ENCODE measurements at places on chromosomes 7 and 10.

GRCh38 chr10:27355918-27356573 is 115.4 kb upstream of the ACBD5 start:
- peak; percentile 10 for DNase-seq

DNA sequence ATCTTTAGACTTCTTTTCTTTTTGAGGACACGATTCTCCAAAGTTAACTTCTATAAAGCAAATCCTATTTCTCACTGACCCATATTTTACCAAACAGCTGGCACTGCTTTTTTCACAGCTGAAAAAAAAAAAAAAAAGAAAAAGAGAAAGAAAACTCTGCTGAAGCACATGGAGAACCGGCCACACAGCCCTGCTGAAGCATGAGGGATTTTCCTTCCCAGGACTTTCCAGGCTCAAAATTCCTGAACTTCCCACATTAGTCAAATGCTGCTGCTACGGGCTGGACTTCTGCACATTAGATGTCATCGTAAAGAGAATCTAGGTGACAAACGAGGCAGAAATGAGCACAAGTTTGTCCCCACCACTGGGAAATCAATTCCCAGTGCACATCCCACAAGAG is 25.2 kb downstream of the HIPK2 start:
- DNase-seq = no peak

- DNase-seq = no peak
These were observed 147.0 kb upstream of the FAM20C start for GRCh38 chr7:45106-46090.

GRCh38 chr10:127013691-127014473 is 108.7 kb downstream of the DOCK1 start:
- peak; percentile 5 for DNase-seq

DNA sequence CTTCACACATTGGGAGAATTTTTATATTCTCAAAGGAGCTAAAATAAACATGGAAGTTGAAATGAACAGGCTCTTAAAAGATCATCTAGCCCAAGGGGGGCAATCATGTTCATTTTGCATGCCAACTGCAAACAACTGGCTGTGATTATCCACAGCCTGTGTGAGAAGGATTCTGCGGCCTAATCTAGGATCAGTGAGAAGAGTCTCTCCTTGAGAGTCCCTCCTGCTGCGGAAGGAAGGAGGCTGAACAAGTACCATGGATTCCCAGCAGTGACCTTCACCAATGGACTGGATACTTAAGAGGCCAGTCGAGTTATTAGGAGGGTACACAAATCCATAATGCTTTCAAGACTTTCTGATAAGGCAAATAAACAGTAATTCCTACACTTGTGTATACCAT is 76.7 kb downstream of the IGF2BP3 start:
- DNase-seq = no peak

DNA sequence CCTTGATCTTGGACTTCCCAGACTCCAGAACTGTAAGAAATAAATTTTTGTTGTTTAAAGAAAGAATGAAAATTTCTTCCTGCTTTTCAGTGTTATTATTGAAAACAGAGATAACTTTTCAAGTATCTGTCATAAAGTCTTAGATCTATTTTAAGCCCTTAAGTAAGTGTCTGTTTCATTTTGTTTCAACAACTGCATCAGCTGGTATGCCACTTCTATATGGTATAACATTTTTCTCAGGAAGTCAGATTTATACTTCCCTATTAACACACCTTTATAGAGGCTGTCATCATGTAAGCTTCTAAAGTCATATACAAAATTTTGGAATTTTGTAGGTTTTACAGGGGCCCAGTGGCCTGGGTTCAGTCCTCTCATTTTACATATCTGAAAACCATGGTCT is 24.4 kb downstream of the RALA start:
- no peak for DNase-seq

All from ELR (cell line).